ENCODE measurements at places on chromosomes 6 and 20.

DNA sequence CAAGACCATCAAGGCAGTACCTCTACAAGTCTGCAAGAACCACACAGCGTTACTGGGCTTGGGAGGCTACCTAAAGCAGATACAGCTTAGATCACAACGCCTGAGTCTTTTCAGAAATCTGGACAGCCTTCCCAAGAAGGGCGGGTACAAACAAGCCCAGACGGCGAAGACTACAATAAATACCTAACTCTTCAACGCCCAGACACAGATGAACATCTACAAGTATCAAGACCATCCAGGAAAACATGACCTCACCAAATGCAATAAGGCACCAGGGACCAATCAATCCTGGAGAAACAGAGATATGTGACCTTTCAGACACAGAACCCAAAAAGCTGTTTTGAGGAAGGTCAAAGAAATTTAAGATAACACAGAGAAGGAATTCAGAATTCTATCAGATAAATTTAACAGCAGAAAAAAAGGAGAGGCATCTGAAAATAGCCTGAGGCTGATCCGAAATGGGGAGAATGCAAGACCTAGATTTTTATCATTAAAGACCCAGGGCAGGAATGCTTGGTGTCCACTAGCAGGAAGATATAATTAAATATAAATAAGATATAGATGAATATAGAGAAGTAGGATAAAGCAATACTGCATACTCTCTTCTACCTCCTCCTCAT is 131.7 kb upstream of the COL21A1 start:
- no peak for DNase-seq

DNA sequence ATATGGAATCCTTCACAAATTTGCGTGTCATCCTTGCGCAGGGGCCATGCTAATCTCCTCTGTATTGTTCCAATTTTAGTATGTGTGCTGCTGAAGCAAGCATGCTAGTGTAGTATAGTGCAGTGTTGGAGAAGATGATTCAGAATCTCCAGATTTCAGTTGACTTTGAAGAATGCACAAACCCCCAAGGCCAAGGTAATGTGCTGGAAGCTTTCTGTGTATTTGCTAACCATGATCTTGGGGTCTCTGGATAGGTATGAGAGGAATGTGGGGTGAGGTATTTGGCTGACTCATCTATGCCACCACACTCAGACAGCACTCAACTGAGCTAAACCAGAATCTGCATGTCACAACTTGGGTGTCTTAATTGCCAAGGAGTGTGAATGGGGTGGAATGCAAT is 42.6 kb upstream of the DEK start:
- no peak for DNase-seq

GRCh38 chr20:11540558-11540957 is 377.1 kb upstream of the BTBD3 start:
- no peak for DNase-seq

GRCh38 chr6:15255909-15256395 is 10.1 kb downstream of the JARID2 start:
- DNase-seq = no peak

DNA sequence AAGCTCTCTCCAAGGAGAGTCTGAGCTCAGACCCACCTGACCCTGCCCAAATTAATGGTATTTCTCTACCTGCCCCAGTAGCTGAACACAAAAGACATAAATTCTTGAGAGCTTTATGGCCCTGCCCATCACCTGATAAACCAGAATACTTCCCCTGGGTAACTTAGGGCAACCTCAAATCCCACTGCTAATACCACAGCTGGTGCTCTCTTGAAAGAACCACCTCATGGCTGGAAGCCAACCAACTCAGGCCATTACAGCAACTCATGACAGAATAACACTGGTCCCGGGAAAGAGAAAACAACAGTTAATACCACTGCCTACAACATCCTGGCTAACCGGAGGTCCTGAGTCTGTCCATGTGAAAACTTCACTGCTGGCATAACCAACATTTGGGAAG is 328.6 kb downstream of the NKAIN2 start:
- peak; percentile 73 for DNase-seq

GRCh38 chr6:151380848-151381205 is 10.5 kb downstream of the ZBTB2 start:
- no peak for DNase-seq

DNA sequence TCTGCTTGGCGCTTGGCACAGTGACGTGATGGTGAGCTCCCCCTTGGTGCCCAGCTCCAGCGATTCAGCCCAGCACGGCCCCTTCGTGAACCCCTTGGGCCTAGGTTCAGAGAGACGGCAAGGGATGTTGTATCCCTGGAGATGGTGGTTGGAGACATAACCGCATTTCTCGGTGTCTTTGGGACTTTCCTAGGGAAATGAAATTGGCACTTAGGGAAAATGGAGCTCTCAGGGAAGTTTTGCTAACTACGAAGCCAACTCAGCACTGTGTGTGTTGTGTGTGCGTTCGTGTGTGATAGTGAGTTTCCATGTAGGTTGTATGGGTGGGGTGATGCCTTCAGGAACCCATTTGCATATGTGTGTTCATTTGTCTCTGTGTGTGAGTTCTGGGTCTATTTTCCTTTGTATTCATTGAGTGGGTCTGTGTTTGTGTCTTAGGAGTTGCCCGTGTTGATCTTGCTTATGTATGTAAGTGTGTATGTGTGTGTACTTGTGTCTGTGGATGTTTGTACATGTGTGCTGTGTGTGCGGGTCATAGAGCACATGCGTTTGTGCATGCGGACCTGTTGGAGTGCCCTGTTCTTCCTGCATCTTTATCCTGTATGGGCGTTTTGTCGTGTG is 46.4 kb downstream of the HNF4A start:
- no peak for DNase-seq

DNA sequence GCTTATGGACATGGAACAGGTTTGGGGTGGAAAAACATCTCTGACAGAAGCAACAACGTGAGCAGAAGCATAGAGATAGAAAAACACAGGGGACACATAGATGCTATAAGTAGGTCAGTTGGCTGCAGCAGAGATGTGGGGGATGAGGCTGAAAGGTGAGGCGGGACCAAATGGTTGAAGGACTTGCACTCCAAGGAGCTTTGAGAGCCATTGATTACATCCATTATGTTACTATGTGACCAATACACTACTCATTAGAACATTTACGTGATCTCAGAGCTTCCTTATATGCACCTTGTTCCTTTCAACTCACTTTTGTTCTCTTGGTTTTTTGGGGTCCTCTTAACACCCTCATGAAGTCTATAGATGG is 47.9 kb upstream of the TTPAL start:
- DNase-seq = no peak

DNA sequence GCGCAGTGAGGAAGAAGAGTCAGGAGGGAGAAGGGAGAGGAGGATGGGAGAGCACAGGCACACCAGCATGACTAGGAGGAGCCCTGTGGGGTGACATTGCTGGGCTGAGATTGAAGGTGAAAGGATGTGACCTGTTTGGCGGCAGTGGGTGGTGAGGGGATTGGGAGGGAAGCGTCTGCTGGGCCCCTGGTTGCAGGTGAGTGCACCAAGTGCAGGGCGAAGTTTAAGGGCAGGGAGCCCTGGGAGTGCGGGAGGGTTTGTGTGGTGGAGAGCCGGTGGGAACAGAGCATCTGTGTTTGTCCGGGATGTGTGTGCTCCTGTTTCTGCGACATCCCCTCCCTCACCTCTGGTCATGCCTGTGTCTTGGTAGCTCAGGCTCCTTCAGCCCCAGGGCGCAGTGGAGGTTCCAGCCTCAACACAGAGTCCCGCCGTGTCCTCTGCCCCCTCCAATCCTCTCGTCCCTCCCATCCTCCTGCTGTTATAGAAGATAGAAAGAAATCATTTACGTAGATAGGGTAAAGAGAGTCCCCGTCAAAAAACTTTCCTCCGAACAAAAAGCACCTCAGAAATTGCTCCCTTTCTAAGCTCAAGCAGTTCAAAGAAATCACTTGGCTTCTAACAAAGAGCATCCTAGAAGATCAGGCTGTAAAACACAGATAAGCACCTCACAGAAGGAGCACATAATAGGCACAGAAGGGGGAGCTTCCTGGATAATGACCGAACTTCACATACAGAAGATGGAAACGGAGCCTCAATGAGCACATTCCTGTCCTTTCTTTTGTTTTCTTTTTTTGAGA is 25.0 kb downstream of the ULBP1 start:
- DNase-seq = no peak

GRCh38 chr20:227439-228105 is 514 bp downstream of the DEFB129 start:
- DNase-seq = no peak

DNA sequence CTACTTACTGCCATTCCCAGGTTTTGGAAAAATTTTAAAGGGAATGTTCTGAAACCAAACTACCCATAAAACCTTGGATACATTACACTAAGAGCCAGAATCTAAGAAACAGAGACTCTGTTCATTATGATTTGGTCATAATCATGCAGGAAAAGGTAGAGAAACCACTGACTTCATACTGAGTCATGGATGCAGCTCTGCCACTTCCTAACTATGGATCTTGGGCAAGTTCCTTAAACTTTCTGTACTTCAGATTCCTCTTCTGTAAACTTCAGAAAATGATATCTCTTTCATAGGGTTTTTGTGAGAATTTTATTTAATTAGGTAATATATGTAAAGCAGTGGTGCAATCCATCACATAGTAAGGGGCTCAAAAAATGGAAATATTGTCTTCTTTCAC is 20.0 kb downstream of the PLA2G7 start:
- no peak for DNase-seq

DNA sequence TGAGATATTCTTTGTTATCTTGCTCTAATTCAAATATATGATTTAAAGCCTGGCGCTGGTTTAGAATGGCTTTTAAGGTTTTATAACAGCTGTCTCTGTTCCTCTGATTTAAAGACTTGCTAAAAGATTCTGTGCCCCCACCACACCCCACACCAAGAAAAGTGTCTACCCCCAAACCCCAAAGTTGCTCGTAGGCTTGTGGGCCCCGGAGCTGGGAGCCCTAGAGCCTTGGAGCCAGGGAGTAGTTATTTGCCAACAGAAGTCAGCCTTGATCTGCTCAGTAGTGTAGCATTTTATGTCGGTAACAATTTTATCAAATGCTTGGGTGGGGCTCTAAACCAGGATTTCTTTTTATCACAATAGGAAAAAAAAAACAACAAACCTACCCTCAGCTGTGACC is 105.2 kb upstream of the TRAF3IP2 start:
- DNase-seq = no peak

- no peak for DNase-seq
These were observed 96.6 kb downstream of the EPB41L2 start for GRCh38 chr6:130966344-130966980.

DNA sequence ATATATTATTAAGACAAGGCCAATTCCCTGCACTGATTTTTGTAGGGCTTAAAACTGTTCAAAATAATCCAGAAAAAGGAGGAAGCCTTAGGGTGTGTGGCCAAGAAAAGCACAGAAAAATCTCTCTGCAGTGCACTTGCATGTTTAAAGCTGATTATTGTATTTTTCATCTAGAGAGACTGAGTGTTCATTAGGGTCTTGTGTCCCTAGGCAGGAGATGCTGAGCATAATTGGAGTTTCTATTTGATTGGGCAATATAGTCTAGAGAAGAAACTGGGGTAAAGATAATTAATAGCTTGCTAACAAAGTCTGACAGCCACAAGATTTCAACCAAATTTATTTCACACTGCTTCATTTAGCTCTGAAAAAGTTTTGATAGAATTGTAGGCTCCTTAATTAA is 2.4 kb downstream of the FLRT3 start:
- no peak for DNase-seq

DNA sequence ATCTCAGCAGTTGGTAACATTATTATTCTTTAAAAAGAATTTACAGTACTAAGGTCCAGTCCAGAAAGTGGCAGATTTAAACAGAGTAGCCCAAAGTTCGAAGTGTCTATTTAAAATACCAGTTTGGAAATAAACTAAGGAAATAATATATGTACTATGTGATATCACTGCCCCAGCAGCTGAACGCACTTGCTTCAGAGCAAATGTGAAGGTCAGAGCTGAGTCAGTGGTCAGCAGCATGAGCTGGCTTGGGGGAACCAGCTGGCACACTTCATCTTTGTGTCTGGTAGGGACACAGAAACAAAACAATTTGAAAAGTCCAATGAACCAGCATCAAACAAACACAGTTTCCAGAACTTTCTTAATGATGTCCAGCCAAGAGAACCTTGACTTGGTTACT is 15.4 kb downstream of the TMEM14B start:
- no peak for DNase-seq

GRCh38 chr6:41159415-41160082 is 3.4 kb downstream of the TREM2 start:
- DNase-seq = peak; percentile 86

GRCh38 chr6:149963462-149964307 is at the start of gene ULBP1:
ULBP1 (plus strand) TSS chr6:149963943; CDS start chr6:149964050, 107 bp downstream.
- DNase-seq = no peak

DNA sequence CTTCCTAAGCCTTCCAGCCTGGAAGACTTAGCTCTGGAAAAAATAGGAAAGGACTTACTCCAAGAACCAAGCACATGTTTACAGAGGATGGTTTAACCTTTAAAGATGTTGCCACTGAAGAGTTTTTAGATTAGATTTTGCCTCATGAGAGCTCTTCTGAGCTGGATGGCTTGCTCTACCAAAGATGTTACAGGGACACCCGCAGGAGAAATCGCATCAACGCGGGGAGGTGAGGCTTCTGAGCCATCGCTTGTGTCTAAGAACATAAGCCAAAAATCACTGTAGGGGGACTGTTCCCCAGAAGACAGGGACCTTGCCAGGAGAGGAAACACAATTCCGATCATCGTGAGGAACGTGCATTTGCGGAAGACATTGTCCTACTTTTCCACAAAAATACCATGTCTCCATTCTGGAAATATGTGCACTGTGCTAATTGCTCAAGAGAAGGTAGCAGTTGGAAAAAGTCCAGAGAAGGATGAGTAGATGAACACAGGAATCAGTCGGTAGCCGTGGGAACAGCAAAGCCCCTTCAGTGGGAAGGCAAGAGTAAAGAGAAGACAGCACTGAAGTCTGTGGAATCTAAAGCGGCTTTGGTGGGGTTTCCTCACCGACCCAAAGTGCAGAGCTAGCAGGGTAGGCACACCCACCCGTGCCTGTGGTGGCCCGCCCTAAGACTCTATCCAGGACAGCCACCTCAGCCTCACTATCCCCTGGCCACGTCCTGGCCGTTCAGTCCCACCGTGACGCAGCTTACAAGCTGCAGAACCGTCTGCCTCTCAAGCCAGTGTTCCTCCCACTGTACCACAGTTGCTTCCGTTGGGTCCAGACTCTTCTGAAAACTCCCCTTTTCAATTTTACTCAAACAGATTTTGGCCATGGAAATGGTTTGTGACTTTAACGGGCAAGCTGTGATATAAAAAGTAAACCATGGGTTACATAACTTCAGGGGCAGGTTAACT is 334.8 kb downstream of the NRN1 start:
- no peak for DNase-seq
